Skeletal muscle cell (primary cell): ENCODE measurements at places on chromosomes 16 and 17.

DNA sequence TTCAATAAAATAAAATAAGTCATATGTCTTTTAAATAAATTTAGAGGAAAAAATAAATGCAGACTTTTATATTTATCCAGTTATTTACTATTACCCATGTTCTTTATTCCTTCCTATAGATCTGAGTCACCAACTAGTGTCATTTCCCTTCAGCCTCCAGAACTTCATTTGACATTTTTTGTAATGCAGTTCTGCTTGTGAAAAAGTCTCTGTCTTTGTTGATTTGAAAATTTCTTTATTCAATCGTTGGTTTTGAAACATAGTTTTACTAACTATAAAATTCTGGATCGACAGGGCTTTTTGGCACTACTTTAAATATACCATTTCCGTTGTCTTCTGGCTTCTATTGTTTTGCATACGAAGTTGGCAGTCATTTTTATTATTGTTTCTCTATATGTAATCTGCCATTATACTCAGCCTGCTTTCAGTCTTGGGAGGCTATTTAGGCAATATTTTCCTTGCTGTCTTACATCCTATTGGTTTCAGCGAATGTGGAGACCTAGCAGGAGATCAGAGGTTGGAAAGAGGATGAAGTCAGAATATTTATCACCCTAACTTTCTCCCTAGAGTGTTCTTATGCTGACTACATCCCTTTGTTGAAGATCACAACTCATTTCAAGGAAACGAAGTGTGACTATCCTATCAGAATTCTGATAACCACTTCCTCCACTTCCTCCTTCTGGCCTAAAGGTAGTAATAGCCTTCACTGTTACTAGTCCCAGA, 42.0 kb upstream of the SLC6A2 start:
- DNase-seq, result no peak

DNA sequence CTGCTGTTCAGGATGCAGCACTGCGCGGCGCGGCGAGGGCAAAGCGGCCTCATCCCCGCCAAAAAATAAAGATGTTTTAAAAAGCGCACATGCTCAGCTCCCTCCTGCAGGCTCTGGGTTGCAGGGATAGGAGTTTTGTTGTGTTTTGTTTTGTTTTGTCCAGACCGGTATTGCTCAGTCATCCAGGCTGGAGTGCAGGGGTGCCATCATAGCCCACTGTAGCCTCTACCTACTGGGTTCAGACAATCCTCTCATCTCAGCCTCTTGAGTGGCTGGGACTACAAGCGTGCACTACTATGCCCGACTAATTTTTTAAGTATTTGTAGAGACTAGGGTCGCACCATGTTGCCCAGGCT, 636 bp downstream of the WWOX start:
- no peak for DNase-seq

DNA sequence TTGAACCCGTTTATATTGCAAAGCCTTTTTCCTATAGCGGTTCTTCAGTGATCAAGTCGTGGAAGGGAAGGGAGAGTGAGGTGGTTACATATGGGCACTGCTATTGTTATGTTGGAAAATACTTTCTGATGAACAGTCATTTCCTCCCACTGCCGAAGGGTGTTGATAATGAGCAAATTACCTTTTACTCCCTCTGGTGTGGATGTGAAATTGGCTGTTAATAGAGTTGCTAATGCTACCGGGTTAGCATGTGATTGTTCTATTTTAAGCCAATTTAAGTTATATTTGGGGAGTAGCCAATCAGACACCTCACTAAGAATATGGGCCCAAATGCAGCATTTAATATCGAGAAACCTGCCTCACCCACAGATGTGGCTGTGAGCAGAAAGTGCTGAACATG, 15.6 kb upstream of the PMFBP1 start:
- DNase-seq, result no peak

DNA sequence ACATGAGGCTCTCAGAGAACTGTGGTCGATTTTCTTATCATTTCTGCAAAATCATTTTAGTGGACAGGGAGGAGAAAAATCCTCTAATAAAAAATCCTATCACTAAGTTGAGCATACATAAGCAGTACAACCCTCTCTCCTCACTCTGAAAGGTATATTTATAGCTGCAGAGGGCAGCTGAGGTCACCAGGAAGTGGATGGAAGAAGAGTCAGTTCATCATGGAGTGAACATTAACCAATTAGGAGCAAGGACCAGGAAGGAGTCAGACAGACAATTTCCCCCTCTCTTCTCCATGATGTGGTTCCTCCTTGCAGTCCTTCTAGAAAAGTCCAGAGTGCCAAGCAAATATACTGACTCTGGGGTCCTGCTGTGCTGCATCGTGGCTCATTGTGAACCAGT, 253.7 kb downstream of the TOX3 start:
- DNase-seq, result no peak

DNA sequence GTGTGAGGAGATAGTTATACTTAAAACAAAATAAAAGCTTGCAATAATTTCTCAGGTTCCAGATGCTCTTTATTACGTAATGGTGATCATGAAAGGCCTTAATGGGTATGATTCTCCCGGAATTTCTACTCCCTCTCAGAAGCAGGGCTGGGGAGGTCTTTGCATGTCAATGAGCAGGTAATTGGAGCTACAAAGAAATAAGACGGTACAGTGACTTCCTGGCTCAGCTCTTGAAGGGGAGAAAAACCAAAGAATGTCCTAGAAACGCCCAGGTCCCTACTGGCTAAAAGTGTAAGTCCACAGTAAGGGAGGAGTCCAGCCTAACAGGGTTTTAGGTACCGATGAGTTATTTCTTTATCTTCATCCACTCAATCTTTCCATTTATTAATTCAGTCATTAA, 390.9 kb downstream of the TMEM114 start:
- no peak for DNase-seq

GRCh38 chr16:79644971-79645667, 44.6 kb upstream of the MAF start:
- no peak for DNase-seq

DNA sequence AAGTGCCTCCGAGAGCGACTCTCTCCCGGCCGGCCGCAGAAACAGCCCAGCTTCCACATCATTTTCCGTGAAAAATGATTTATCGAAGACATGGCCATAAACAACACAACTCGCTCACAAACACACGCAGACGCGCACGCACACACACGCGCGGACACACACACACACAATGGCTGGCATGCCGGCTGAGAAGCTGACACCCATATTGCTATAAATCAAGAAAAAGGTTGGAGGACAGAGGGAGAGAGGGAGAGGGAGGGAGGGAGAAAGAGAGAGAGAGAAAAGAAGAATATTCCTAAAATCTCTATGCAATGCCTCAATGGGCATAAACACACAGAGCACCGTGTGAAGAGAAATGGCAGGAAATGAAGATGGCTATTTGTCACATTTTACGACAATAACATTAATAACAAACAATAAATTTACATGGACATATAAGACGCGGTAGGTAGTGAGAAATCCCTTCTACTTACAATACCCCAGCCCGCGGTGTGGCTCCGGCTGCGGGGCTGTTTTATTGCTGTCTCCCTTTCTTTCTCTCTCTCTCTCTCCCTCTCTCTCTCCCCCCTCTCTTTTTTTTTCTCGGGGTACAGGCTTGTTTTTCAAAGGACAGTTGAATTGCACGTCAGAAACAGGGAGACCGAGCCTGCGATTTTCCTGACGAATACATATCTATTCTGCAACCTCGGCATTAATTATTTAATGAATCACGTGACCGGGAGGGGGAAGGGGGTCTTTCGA, 9.5 kb downstream of the HOXB4 start:
- no peak for DNase-seq

GRCh38 chr16:22912654-22913053, 98.7 kb downstream of the HS3ST2 start:
- no peak for DNase-seq

GRCh38 chr17:60161598-60162330, 12.0 kb downstream of the CA4 start:
- DNase-seq, result no peak

- no peak for DNase-seq
Observed at GRCh38 chr17:9878356-9878755, 26.7 kb downstream of the RCVRN start.

DNA sequence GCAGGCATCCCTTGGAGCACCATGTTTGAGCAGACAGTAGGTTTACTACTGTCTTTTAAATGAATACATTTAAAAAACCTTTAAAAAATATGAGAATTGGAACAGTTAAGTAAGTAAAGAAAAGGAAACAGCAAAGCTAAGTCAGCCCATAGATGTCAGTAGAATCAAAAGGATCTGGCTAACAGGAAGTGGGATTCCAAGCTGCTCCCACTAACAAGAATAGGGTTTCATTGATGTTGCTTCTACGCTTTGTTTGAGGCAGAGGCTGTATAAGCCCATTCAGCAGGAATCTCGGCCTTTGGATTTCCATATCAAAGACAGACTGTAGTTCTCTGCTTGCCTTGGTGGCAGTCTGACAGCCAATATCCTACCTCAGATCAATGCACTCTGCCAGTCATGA, 122.9 kb upstream of the ELAC2 start:
- DNase-seq, result no peak

- no peak for DNase-seq
Observed at GRCh38 chr16:27801289-27801945, 251.5 kb downstream of the KATNIP start.

GRCh38 chr16:54939029-54939346, 8.3 kb downstream of the IRX5 start:
- DNase-seq, result no peak
